Motor neuron (in vitro differentiated cells): ENCODE measurements at places on chromosomes 7 and 10. TPM values are rescaled to one million over a fixed set of nuclear protein-coding genes. Genes with fewer than 3 reads are reported as not detected.

CALCR gene
- 0.11 TPM in 1 of 2 replicates, not detected in the other for total RNA-seq

HOXA2 gene
- 9.2 and 12.5 TPM in 2 replicates for total RNA-seq

RGR gene
- 1.1 and 1.6 TPM in 2 replicates for total RNA-seq

HGF gene
- total RNA-seq = 0.57 and 0.92 TPM in 2 replicates

DDX50 gene
- total RNA-seq = 47.6 and 50.8 TPM in 2 replicates

IFIT1B gene
- 0.15 and 0.57 TPM in 2 replicates for total RNA-seq

DPP6 gene
- 0.07 TPM in 2 replicates for total RNA-seq

ITPRID1 gene
- total RNA-seq = 0.09 and 0.16 TPM in 2 replicates

TMEM184A gene
- 0.63 and 1.5 TPM in 2 replicates for total RNA-seq

MRPL43 gene
- total RNA-seq = 54.3 and 63.2 TPM in 2 replicates

H2BK1 gene
- total RNA-seq = not detected in 2 replicates

IDI1 gene
- total RNA-seq = 112 and 119 TPM in 2 replicates

WDR11 gene
- total RNA-seq = 105 and 146 TPM in 2 replicates

MSRB2 gene
- total RNA-seq = 15.7 and 25.7 TPM in 2 replicates

CDH23 gene
- 2.1 and 3.2 TPM in 2 replicates for total RNA-seq

CXCL12 gene
- total RNA-seq = 0.49 and 1.2 TPM in 2 replicates

ZNF503 gene
- 16.8 and 17.1 TPM in 2 replicates for total RNA-seq

POU6F2 gene
- total RNA-seq = 0.89 TPM in 1 of 2 replicates, not detected in the other

SPDYE2B gene
- total RNA-seq = not detected in 2 replicates

KIF11 gene
- 2.2 and 2.4 TPM in 2 replicates for total RNA-seq

NODAL gene
- total RNA-seq = 0.75 and 1.0 TPM in 2 replicates

HEPACAM2 gene
- 0.32 and 0.36 TPM in 2 replicates for total RNA-seq

OR2A42 gene
- 0.14 TPM in 1 of 2 replicates, not detected in the other for total RNA-seq

ACTA2 gene
- total RNA-seq = 3.3 and 5.0 TPM in 2 replicates

SLC26A5 gene
- 0.38 and 0.60 TPM in 2 replicates for total RNA-seq
